ENCODE measurements at places on chromosomes 5 and 9.
A peak's percentile ranks its signal among the peaks of the same experiment; 100 is the strongest.

GRCh38 chr9:32449969-32450368 lies 65.5 kb downstream of the ACO1 start:
- no peak for DNase-seq

GRCh38 chr5:93126634-93127033 lies 454.4 kb downstream of the NR2F1-AS1 start:
- no peak for DNase-seq

DNA sequence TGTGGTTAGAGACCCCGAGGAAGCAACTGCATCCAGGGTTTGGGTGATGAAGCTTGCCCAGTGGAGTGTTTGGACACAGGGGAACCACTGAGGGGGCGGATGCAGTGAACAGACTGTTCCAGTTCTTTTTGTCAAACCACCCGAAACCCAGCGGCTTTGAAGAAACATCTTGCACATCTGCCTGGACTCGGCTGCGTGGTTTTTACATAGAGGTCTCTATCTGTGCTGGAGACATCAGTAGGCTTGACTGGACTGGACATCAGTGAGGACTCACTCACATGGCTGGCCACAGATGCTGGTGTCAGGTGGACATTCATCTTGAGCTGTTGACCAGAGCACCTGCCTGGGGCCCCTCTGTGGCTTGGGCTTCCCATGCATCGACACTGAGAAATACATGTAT lies 15.3 kb upstream of the SPATA31E1 start:
- DNase-seq: no peak

- no peak for DNase-seq
These were observed 153.8 kb downstream of the CEMIP2 start for GRCh38 chr9:71614409-71615010.

DNA sequence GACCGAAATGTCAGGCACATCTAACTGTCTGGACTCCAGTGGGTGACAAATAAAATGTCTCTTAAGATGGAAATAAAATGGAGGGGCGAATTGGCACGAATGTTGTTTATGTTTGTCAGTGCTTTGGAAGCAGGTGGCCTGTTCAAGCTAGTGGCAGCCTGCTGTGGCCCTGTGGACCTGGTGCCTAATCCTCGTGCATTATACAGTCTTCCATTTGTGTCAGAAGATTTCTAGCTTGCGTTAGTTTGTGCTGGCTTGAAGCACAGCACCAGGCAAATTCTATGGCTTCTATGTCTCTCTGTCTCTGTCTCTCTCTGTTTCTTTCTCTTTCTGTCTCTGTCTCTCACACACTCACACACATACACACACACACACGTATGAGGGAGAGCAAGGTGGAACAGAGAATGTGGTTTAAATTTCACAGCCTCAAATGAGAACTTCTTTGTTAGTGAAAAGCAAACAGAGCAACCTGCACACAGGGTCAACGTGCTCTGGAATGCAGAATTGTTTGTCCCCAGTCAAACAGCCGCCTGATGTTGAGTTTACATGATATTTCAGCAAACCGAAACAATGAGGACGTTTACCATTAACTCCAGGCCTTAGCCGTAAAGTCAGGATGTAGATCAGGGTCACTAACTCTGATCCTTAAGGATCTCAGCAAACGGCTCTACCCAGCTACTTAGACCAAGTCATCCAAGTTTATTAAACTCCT lies 39.0 kb upstream of the CD180 start:
- no peak for DNase-seq

DNA sequence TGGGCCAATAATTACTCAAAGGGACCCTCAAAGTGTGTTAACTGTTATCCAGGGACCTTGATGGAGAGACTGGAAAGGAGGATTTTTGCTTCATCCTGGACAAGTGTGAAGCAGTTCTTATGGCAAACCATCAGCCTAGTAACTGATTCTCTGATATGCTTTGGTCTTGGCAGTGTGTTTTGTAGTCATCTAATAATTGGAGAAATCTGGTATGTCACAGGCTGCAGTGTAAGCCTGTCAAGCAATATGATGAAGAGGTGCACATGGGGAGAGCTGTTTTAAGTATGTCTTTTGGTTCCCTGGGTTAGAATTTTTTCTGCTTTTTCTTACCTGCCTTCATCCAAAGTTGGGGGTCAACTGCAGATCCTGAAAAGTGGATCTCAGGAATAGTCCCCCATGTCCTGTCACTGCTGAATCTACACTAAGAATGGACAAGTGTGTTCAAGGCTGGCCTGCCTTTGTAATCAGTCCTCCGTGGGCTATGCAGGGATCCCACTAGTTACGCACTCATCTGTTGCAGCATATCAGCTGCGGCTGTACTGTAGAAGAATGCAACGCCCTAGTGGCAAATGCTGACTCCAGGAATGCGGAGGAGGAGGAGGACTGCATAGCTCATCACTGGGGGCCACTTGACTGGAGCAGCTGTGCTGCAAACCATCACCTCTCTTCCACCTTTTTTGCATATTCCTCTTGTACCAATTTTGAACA lies 1.9 kb downstream of the SPTAN1 start:
- peak; percentile 80 for DNase-seq

- peak; percentile 25 for DNase-seq
These were observed 28.3 kb upstream of the NIPAL4 start for GRCh38 chr5:157431544-157432200.

- DNase-seq: no peak
These were observed 609.8 kb downstream of the ZNF608 start for GRCh38 chr5:124136609-124137008.

DNA sequence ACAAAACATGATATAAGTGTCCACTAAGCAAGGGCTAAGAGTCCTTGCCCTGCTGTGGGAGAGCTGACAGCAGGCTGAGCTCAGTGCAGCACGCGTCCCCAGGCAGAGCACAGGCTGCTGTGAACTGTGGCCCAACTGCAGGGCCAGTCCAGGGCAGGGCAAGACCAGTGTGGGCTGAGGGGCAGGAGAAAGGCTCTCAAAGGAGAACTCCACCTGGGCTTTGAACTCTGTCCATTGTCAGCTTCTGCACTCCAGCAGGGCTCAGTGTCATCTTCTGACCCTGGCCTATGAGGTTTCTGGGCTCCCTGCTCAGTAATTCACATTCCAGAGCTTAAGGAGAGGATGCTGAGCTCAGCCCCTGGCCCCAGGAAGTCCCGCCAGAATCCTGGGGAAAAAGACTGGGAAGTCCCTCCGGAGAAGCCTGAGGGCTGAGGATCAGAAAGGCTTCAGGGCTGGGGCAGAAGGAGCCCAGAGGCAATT lies 37.4 kb downstream of the LHFPL2 start:
- no peak for DNase-seq

DNA sequence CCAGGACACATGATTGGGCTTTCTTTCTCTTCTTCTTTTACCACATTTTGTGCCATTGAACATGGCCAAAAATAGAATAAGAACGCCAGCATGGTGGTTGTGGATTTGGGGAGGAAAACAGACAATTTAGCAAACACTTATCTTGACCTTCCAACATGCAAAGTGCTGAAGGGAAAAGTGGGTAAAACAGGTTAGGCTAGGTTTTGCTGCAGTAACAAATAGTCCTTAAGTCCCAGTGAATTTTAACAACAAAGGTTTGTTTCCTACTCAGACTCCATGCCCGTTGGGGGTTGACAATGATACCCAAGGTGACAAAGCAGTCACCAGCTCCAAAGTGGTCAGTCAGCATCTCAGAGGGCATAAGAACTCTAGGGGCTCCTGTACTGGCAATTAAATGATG lies 43.2 kb upstream of the STC2 start:
- no peak for DNase-seq

DNA sequence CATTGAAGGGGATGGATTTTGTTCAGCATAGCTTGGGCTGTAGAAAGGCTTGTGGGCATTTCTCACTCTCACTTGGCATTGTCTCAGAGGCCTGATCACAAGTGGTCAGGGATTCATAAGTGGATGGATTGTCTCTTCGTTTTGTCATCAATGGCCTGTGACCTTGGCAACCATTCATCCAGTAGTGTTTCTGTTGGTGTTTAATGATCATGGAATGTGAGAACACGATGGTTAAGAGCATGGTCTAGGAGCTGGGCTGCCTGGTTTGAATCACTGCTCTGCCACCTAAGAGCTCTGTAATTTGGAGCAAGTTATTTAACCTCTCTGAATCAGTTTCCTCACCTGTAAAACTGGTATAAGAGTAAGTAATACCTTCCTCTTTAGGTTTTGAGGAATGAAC lies 430.1 kb upstream of the MEF2C start:
- no peak for DNase-seq

- DNase-seq: no peak
These were observed 86.5 kb upstream of the PLPP1 start for GRCh38 chr5:55621229-55621628.

GRCh38 chr5:177310757-177311391 lies 824 bp downstream of the MXD3 start:
- no peak for DNase-seq

- no peak for DNase-seq
These were observed 16.5 kb downstream of the EPB41L4B start for GRCh38 chr9:109304347-109304746.

GRCh38 chr5:73273379-73274050 lies 100.5 kb downstream of the TMEM174 start:
- no peak for DNase-seq

- peak; percentile 12 for DNase-seq
These were observed 10.5 kb upstream of the SPATA31E1 start for GRCh38 chr9:87872079-87872624.

DNA sequence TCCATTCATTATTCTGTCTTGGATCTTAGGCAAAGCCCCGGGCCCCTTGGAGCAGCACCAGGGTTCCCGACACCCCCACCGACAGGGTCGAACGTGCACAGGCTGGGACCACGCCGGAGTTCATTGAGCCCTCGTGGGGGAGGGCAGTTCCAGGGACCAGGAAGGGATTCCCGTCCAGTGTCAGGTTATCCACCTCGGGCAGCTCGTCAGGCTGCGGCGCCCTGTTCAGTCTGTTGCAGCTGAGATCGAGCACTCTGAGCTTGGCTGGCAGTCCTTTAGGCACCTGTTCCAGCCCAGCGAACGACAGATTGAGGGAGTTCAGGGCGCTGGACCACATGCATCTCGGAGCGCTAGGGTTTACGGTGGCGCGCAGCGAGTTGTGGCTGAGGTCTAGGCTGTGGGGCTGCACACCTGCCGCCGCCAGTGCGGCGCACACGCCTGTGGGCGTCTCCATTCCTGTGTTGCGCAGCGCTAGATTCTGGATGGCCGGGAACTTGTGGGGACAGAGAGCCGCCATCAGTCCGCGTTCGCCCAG lies 1.1 kb downstream of the CD14 start:
- DNase-seq: no peak

GRCh38 chr9:129125478-129125877 lies 14.3 kb downstream of the PTPA start:
- DNase-seq: no peak

GRCh38 chr5:68287976-68288706 lies 72.6 kb downstream of the PIK3R1 start:
- DNase-seq: no peak

GRCh38 chr9:129490583-129491486 lies 130.1 kb downstream of the C9orf50 start:
- DNase-seq: no peak

DNA sequence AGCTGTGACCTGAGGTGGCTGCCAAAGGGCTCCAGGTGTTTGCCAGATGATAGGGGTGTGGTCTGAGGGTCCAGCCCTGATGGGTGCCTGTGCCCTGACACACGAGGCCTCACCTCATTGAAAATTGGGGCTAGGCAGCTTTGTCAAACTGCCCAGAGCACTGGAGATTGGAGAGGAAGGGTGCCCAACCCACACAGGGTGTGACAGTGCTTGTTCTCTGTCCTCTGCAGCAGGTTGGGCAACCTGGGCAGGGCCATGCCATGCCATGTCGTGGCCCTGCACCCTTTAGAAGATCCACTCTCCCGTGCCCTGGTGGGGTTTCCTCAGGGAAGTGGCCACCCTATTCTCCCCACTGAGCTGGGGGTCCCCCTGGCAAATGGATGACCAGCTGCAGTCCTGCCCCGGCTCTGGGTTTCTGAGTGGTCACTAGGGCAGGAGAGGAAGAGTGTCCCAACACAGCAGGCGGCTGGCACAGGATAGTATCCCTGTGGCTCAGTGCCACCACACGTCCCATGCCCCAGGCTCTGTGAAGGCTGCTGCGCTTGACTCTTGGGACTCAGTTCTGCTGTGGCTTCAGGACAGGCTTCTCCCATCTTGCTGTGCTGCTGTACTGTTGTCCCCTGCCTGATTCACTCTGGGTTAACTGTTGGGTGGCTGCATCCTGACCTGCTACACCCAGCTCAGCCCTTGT lies 100.8 kb upstream of the PITX1 start:
- DNase-seq: no peak

DNA sequence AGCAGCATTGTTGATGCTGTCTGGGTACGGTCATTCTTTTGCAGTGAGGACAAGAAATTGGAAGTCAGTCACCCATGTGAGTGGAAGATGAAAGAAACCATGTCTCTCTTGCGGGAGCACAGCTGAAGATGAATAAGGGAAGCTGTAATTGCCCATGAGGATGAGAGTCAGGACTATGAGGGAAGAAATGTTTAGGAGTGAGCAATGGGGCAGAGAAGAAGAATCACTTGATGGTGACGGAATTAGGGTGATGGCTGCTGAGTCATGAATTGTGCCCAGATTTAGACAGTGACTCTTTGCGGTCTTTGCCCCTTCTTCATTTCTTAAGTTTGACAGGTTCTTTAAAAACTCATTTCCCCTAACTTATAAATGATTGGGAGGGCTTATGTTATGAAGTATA lies 183.3 kb downstream of the MAST4 start:
- DNase-seq: no peak

DNA sequence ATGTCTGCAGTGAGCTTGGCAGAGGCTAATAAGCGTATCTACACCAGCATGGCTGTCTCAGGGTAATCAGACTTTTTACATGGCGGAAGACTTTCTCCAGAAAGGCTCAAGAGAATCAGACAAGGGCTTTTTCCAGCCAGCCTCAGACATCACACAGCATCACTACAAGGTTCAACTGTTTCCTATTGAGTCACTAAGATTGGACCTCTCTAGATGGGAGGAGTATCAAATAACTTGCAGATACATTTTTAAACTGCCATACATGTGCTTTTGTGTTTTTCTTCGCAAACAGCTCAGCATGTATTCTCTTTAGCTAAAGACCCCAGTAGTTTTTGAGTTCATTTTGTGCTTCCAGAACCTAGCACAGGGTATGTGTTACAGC lies 22.9 kb upstream of the PIK3R1 start:
- DNase-seq: no peak

GRCh38 chr9:36148311-36149051 lies 11.9 kb downstream of the GLIPR2 start:
- DNase-seq: peak; percentile 76

- DNase-seq: no peak
These were observed 154.1 kb downstream of the SEMA6A start for GRCh38 chr5:116420540-116420939.

DNA sequence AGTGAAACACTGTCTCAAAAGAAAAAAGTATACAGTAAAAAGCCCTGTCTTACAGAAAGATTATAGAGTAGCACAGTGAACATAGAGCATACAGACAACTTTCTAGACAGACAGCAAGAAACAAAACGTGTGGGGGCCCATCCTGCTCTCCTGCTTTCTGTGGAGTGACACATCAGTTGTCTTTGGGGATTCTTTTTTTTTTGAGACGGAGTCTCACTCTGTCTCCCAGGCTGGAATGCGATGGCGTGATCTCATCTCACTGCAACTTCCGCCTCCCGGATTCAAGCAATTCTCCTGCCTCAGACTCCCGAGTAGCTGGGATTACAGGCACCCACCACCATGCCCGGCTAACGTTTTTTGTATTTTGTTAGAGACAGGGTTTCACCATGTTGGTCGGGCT lies 14.9 kb downstream of the CDHR2 start:
- DNase-seq: no peak
